Activated effector memory CD4-positive, alpha-beta T cell treated with anti-CD3 and anti-CD28 coated beads, Interleukin-2, amount 50 U/mL, for 16 hours (primary cell): ENCODE measurements at places on chromosomes 7 and 10.

DNA sequence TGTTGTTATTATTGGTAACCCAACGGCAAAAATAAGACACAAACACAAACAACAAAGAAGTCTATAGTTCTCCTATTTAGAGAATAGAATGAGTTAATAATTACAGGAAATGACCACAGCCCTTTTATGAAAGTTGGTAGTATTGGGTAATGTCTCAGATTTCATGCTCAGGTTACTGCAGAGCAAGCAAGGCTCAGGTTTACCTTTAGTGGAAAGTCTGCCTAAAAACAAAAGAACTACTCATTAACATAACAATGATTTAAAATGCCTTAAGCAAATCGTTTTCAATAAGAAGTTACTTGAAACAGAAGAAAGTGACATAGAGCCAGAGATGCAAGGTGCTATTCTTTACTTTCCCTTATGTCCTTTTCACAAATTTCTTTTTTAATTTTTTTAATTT lies 441.2 kb downstream of the PLXDC2 start:
- DNase-seq, result no peak

DNA sequence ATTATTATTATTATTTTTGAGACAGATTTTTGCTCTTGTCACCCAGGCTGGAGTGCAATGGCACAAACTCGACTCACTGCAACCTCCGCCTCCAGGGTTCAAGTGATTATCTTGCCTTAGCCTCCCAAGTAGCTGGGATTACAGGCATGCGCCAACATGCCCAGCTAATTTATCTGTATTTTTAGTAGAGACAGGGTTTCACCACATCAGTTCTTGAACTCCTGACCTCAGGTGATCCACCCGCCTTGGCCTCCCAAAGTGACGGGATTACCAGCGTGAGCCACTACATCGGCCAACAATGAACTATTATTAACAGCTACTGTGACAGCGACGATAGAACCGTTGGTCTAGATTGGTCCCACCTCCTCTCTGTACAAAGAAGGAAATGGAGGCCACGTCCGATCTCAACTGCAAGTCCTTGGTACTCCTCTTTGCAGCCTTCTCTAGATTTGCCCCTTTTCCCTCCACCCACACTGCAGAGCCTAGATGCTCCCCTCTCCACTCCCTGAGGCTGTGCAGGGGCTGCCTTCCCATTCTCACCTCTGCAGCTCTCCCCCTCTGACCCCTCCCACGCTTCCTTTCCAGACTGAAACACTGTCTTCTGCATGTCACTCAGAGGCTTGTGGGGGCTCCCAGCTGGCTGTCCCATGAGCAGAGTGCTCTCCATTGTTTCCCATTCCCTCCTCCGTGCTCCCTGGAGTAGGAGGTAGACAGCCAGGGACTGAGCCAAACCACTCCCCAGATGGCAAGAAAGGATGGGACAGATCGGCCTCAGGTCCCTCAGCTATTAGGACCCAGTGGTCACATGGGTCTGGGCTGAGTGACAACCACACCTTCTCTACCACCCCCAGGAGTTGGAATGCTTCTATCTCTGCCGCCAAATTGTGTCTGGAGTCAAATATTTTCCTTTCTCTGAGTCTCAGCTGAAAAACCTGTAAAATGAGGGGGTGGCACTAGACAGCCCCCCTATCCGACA lies 2.3 kb downstream of the LOXL4 start:
- no peak for DNase-seq

- no peak for DNase-seq
These were observed 9.1 kb downstream of the BTBD16 start for GRCh38 chr10:122280156-122280555.

DNA sequence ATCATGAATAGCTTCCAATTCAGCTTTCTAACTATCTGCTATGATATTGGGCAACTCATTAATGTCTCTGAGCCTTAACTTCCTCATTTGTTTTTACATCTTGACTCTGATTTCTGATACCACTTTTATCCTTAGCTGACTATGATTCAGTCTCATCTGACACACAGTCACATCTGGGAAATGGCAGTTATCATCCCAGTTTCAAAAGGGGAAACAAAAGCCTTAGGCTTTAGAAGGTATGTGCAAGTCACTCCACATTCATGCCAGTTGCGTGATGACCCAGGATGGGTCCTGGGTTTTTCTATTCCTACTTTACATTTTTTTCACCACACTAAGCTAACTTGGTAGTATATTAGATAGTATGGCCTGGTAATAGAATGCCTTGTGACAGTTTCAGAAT lies 12.7 kb downstream of the SCIN start:
- no peak for DNase-seq

DNA sequence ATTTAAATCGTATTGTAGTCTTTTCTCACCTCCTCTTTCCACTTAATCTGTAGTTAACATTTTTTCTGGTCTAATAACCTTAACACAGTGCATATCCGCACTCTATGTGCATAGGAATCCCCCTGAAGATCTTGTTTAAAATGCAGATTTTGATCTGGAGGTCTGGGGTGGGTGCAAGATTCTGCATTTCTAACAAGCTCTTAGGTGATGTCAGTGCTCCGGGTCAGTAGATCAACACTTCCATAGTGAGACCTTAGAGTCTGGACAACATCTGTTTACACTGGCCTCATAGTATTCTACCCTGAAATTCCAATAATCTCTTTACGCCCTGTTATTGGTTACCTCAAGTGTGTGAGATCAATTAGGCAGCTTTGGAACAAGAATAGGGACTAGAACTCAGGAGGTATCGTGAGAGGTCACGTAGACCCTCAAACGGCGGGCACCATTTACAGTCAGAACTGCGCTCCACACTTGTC lies 434 bp upstream of the PLEKHA8 start:
- DNase-seq, result no peak

- no peak for DNase-seq
These were observed 1.7 kb downstream of the LRRN3 start for GRCh38 chr7:111092406-111093236.

DNA sequence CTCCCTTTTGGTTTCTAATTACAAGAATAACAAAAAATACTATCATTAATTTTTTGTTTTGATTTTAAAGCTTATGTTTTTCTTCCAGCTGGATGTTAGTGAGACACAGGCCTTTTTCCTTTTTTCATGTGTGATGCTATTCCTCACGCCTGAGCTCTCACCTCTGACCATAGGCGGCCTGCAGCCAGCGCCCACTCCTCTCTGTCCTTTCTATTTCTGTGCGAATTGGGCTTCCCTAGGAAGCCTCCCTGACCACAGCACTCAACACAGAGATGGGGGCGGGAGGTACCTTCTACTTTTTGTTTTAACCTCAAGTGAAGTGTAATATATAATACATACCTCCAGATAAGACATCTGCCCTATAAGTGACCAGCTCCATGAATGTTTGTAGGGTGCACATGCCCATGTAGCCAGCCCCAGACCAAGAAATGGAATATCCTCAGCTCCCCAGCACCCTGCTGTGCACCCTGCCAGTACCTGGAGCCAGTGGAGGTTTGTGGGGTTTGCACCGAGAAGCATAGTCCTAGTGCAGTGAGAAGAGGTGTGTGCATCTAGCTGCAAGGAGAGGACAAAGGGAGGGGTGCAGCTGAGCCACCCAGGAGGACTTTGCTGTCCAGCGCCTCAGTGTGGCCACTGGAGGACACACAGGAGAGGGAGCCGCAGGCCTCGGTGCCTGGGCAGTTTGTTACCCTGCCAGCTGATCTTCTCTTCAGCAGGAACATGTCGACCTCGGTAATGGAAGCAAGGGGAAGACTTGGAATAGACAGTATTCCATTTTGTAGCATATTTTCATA lies 38.5 kb downstream of the BNIP3 start:
- DNase-seq, result peak; percentile 61

DNA sequence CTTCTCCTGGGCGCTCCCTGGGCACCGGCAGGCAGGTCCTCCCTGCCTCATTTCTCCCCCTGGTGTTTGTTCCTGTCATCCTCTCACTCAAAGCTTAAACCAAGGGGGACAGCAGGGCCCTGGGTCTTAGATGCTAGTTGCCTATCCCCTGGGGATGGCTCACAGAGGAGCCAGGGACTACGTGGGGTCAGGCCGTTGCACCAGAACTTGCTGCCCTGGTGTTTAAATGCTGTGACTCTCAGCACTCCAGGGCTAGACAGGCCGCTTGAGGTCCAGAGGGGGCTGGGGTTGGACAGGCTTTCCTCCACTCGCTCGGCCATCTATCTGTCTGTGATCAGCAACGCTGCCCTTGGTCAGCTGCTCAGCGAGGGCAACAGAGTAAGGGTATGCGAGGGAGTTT lies 340.3 kb downstream of the CXCL12 start:
- no peak for DNase-seq

- DNase-seq, result no peak
These were observed 157.0 kb upstream of the MKLN1 start for GRCh38 chr7:131170440-131171271.

DNA sequence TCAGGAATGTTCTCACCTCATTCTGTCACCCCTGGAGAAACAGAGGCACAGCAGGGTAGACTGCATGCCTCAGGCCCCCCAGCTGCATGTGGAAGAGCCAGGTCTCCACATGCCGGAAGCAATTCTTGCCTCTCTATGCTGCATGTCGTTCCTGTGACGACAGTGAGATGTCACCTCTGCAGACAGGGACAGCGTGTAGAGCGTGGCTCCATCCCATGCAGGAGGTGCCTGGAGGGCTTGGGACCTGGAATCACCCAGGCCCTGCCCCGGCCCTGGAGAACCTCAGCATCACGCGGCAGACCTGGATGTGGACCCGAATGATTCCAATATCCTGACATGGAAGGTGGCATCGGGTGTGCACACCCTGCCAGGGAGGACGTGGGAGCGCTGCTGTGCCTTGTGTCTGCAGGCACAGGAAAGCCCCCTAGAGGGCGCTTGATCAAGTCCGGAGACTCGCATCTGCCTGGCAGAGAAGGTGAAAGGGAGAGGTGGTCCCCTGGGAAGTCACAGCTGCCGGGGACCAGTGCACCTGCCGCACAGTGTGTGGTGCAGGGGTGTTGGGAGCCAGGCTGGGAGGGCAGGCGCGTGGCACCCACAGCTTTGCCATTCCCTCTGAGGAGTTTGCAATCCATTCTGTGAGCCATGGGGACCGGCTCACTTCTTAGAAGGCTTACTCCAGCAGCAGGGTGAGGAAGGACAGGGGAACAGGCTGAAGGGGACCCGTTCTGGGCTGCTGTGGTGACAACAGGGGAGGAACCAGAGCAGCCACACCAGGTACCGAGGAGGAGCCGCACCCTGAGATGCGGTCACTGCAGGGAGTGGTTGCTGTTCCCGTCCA lies 45.3 kb upstream of the EN2 start:
- peak; percentile 75 for DNase-seq

- DNase-seq, result no peak
These were observed 26.7 kb downstream of the TMEM273 start for GRCh38 chr10:49161411-49161997.

DNA sequence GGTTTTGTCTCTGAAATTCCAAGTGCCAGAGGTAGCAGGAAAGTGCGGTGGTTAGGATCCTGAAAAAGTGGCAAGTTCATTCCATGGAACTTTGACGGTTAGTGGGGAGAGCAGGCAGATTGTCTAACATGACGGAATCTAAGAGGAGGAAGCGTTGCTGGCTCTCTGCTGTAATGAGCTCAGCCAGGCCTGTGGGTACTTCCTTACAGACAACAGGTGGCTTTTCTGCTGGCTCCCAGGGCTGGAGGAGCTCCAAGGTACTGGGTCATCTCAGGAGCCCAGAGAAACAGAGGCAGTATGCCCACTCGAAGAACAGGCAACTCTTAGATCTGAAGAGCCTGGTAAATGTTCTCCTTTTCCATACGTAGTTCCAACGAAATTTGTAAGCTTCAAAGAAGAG lies 3.1 kb upstream of the AIFM2 start:
- no peak for DNase-seq

DNA sequence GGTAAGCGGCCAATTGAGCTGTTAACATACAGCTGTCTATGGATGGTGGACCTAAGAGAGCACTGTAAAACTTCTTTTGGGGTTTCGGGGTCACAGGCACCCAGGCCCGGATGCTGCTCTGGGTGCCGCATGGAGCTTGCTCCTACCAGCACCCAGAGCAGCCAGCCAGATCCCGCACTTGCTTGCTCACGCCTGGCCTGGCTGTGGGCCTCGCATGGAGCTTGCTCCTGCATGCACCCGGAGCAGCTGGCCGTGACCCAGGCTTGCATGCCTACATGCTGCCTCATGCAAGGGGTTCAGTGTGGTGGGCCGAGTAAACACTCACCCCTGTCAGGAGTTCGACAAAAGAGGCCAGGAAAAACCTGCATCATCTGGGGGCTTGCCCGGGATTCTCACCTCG lies 896.9 kb downstream of the SORCS1 start:
- no peak for DNase-seq

DNA sequence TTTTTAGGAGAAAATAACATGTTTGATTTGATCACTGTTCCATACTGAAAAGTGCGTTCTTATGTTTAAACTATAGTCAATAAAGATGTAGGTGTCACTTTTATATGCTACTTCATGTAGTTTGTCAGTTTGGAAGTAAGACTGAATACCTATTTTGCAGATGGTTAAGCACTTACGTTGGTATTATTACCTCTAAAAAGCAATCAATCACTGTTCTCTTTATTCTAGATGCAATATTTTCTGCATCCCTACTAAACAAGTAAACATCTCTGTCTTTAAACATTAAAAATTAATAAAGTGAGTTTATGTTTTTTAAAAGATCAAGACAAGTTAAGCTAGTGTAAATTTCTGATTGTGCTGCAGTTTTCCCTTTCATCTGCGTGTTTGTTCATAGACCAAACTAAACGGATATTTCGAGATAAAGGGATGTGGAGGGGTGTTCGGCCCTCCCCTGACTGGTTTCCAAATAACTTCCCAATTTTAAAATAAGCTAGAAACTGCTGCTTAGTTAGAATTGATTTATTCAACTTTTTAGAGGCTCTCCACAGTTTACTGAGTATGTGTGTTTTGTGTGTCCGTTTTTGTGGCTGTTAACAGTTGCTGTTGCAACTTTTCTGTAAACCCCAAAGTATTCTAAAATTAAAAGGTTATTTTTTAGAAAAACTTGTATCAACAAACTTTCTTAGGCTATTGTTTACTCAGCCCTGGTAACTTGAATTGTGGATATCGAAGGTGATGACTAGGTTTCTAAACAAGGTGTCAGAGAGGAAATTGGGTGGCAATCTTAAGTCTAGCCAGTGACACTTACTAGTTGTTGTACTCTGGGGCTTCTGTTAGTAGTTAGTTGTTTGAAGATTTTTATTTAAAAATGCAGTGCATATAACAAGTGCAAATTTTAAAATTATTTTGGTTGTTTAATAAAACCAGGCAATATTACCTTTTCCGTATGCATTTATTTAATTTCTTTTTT lies 974 bp downstream of the KIF11 start:
- DNase-seq, result no peak

- DNase-seq, result no peak
These were observed 64.3 kb downstream of the PDGFA start for GRCh38 chr7:455110-455928.

- DNase-seq, result no peak
These were observed 1.4 kb upstream of the COBL start for GRCh38 chr7:51318001-51318400.
